ENCODE measurements at places on chromosomes 12 and 14.

DNA sequence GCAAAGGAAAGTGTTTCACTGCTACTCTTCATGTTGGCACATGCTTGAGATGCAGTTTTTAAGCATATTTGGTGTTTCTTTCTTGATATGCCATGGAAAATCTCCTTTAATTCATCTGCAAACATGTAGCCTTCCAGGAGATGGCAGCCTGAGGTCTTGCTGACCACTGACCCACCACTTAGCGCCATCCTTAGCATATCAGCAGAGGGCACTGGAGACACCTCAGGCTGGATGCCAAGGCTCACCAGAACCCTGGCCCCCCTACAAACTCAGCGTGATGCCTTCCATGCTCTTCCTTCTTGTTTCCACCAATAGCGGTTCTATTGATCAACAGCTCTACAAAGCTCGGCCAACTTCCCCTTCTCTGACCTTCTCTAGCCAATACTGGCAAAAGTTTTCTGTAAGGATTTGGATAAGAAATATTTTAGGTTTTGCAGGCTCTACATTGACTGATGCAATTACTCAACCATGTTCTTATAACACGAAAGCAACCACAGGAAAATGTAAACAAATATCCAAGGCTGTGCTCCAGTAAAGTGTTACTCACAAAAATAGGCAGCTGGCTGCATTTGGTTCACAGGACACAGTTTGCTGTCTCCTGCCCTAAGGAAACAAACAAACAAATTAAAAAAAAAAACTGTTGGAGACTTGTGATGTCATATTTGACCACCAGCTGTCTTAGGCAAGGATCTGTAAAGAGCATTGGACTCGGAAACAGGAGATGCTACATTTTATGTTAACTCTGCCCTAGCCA lies 209.7 kb downstream of the SLC15A4 start:
- DNase-seq: no peak

DNA sequence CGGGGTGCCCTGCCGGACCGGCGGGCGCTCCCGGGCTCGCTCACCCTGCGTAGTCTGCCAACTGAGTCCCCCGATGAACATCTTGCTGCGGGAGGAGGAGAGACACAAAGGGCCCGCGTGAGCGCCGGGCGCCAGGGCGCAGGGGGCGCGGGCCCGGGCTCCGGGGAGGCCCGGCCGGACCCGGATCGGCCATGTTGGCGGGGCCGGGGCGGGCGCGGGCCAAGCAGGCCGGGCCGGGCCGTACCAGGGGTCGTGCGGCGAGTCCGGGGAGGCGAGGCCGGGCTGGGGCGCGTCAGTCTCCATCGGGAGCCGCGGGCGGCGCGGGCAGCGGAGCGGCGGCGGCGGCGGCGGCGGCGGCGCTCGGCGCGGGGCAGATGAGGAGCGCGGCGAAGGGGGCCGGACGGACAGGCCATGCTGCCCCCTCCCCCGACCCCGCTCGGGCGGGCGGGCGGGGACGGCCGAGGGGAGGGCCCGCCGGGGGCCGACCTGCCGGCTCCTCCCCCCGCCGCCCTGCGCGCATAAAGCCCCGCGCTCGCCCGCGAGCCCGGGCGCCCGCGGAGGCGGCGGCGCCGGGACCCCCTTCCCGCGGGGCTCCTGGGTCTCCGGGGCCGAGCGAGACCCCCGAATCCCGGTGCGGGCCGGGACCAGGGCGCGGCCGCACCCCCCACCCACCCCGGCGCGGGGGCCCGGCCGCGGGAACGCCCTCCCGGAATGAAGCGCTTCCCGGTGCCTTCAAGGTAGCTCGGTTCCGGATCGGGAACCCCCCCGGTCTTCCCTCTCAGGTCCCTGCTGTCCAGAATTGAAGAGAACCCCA lies at the start of gene MSI1:
Gene MSI1 (minus strand): TSS at position 376 of the 814 bp plus-strand sequence. CDS start 73 bp downstream, at position 303.
- no peak for DNase-seq

GRCh38 chr14:80404413-80404812 lies 193.1 kb upstream of the DIO2 start:
- no peak for DNase-seq

DNA sequence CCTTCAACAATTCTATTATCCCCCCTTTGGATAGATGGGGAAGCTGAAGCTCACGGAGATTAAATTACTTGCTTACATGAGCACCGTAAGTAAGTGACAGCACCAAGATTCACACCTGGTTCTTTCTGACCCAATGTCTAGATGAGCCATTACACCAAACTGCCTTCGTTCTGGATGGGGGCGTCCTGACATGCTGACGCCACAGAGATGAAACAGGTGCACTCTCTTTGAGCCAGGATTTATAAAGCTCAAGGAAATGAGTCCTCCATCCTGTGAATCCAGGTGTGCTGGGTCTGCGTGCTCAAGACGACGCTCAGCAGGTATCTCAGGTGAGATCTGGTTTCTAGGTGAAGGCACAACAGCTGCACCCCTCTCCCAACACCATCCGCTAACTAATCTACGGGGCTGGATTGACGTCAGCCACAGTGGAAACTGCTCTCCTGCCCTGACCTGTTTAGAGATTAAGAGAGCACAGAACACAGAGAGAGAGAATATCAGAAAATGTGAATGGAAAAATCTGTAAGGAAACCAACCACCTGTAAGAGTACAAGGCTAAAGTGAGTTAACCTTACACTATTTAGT lies 61.6 kb downstream of the KSR2 start:
- DNase-seq: no peak

GRCh38 chr14:29999013-29999539 lies 71.4 kb upstream of the PRKD1 start:
- DNase-seq: no peak

DNA sequence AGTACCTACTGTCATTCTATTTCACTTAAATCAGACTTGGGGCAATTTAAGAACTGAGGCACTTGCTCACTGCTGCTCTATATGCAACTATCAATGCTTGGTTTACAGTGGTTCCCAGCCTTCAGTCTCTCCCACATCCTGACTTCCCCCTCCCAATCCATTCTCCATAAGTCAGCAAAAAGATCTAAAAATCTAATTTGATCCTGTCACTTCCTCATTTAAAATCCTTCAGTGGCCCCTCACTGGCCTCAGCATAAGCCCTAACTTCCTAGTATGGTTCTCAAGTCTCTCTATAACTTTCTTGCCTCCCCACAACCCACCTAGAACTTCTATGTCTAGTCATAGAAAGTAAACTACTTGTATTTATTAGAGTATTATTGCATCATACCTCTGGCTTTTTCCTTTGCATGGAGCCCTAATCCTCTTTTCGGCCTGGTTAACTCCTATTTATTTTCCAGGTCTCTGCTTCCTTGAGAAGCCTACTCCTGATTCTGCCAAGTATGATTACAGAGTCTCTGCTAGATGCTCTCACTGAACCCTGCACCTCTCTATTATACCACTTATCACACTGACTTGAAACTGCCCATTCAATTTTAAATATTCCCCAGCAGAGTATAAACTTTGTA lies 130.6 kb downstream of the RALGAPA1 start:
- no peak for DNase-seq

- no peak for DNase-seq
These were observed 2.4 kb downstream of the E2F7 start for GRCh38 chr12:77062846-77063461.

- DNase-seq: no peak
These were observed 197.3 kb upstream of the RGS6 start for GRCh38 chr14:71734885-71735284.

DNA sequence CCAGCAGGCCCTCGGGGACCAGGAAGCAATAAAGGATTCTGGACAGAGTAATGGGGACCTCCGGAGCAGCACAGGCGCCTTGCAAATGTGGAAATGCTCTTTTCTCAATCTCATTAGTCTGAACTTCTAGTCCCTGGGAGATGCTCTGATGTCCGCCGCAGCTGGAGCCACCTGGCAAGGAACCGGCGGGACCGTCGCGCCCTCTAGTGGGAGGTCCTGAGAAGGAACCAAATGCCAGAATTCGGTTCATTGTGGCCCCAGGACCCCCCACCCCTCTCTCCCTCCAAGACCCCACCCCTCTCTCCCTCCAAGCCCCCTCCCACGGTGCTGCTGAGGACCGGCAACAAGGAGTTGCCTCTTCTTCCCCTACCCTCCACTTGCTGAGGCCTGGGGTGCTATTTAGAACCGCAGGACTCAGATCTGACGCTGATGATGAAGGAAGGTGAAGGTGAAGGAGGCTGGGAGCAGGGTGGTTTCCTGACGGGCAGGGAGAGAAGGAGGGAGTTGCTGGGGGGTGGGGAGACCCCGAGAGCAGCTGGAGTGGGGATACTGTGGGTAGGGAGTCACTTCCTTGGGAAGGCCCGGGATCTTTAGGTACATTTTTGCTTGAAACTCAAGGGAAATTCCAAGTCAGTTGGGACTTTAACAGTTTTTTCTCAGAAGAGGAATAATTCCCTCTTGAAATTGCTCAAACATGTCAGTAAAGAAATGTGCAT lies 42.5 kb downstream of the SMIM41 start:
- DNase-seq: peak; percentile 50

- DNase-seq: no peak
These were observed 1196.5 kb downstream of the GALC start for GRCh38 chr14:86796221-86797074.

GRCh38 chr12:14514154-14514842 lies 53.4 kb downstream of the PLBD1 start:
- DNase-seq: no peak

Measured in stimulated activated CD4-positive, alpha-beta T cell treated with anti-CD3 and anti-CD28 coated beads, Interleukin-15, amount 100 ng/mL, for 1 hour (primary cell).